ENCODE measurements at places on chromosomes 11 and 22. TPM values are rescaled to one million over a fixed set of nuclear protein-coding genes. Genes with fewer than 3 reads are reported as not detected.

GRCh38 chr22:17347724-17348123 lies 21.5 kb upstream of the CECR2 start:
- DNase-seq, result no peak

- no peak for DNase-seq
Observed at GRCh38 chr11:126452241-126453101, 97.0 kb downstream of the ST3GAL4 start.

GRCh38 chr22:21759646-21760376 lies 24.2 kb upstream of the YPEL1 start:
- DNase-seq, result no peak

DNA sequence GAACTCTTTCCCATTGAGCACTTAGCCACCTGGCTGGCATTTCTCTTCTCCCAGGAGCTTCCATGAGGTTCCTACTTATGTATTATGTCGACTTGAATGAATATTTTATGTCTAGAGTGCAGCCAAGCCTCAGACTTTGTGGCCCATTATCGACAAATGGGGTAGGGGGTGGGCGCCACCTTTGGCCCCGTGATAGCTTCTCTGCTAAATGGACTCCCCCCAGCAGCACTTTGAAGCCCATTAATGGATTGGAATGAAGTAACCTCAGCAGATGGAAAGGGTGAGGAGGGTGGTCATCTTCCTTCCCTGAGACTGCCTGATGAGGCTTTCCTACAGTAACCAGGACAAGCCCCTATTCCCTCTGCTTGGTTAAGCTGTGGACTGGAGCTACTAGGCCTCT lies 5.9 kb downstream of the MARK2 start:
- DNase-seq, result no peak

DNA sequence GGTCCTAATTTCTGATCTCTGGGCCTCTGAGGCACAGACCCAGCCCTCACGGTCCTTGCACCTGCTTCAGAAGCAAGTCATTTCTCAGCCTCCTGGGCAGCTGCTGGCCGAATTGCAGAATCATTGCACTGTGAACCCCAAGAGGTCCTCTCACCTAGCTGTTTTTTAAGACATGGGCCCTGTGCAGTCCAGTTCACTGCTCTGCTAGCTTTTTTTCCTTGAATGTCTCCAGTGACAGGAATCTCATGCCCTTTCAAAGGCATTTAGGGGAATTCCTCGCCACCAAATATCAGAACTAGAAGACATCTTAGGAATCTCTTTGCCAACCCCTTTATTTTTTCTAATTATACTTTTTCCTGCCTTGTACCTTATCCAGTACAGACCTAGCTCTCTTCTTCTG lies 35.6 kb upstream of the TP53I11 start:
- DNase-seq, result no peak

- no peak for DNase-seq
Observed at GRCh38 chr11:134763030-134763388, 351.0 kb upstream of the B3GAT1 start.

DNA sequence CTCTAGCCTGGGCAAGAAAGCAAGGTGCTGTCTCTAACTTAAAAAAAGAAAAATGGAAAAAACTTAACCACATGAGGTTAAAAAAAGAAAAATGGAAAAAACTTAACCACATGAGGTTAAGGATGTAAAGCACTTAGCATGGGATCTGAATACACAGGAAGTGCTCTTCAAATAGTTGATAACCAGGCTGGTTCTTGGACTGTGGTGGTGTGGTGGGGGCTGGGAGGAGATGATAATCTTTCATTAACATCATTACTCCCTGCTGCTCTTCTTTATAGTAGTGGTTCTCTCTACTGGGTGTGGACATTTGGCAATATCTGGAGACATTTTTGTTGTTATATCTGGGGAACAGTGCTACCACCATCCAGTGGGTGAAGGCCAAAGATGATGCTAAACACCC lies 88.4 kb downstream of the TTC17 start:
- peak; percentile 22 for DNase-seq

GRCh38 chr11:12121517-12121916 lies 11.1 kb downstream of the MICAL2 start:
- DNase-seq, result no peak

DNA sequence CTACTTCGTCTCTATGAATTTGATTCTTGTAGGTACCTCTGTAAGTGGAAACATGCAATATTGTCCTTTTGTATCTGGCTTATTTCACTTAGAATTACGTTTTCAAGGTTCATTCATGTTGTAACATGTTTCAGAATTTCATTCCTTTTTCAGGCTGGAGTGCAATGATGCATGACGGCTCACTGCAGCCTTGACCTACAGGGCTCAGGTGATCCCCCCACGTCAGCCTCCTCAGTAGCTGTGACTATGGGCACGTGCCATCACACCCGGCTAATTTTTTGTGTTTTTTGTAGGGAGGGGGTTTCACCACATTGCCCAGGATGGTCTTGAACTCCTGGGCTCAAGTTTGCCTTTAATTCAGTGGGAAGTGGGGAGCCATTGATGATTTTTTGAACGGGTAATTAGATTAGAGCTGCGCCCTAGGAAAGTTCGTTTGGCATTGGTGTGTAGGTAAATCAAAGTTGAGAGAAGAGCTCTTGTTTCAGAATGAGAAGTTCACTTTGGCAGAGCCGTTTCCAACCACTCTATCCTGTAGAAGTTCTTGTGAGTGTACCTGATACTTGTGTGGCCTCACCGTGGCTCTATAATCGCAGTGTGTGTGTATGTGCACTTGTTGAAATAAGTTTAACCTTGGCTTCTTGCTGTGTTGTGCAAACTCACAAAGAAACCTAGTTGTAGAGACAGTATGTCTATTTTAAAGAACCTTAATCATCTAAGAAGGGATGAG lies 115.9 kb downstream of the NAV2 start:
- no peak for DNase-seq

DNA sequence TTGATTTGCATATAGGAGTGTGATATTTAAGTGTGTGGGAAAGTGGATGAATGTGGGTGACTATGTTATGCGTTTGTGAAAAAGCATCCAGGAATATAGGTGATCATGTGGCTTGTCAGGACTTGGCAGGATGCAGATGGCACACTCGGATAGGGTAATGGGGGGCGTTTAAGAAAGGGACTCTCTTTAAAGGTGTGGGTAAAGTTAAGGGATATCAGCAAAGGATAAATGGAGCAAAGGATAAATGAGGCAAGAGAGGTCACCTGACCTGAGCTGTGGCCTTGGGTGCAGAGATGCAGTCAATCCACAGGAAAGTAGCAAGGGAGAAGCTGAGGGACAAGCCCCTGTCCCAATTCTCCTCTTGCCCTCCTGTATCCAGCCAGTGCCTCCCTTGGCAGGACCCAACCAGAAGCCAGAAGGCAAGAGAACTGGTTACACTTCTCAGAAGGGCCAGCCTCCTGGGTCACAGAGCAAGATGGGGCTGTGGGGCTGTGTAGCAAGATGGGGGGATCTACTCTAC lies 47.5 kb upstream of the GRAMD1B start:
- DNase-seq, result peak; percentile 10

DNA sequence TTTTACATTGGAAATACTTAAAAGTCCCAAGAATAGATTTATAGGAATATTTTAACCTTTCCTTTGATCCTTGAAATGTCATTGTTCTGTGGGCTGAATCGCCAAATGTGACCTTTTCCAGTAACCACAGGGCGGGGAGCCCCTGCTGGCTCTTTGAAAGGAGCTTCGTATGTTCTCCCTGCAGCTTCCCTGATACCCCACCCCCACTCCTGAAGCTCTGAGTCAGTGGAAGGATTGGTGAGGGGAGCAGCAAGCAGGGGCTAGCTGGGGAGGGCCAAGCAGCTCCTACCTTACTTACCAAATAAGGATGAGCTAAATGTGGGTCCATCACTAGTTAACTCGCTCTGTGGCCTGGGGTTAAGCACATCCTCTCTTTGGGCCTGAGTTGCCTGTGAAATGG lies 87.7 kb downstream of the CHST1 start:
- no peak for DNase-seq

GRCh38 chr11:7833527-7833926 lies 36.8 kb upstream of the OR5P2 start:
- no peak for DNase-seq

GRCh38 chr11:67311556-67312082 lies 8.3 kb downstream of the SSH3 start:
- no peak for DNase-seq

DNA sequence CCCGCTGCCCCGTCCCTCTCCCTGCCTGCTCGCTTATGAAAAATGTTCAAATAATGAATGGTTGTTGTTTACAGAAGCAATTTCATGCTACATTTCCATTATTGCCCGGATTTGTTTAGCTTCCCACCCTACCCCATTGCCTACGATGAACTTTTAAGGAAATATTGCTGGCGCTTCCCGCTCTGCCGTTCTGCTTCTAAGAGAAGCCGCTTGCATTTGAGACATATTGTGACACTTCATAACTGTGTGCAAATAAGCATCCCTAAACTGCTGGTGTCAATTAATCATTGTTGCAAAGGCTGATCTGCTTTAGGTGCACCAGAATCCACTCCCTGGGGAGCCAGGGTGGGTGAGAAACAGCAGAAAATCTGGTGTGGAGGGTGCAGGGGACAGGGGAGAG lies 52.3 kb upstream of the LMO1 start:
- DNase-seq, result no peak

GRCh38 chr22:24146791-24147353 lies 34.4 kb upstream of the SUSD2 start:
- DNase-seq, result no peak

DNA sequence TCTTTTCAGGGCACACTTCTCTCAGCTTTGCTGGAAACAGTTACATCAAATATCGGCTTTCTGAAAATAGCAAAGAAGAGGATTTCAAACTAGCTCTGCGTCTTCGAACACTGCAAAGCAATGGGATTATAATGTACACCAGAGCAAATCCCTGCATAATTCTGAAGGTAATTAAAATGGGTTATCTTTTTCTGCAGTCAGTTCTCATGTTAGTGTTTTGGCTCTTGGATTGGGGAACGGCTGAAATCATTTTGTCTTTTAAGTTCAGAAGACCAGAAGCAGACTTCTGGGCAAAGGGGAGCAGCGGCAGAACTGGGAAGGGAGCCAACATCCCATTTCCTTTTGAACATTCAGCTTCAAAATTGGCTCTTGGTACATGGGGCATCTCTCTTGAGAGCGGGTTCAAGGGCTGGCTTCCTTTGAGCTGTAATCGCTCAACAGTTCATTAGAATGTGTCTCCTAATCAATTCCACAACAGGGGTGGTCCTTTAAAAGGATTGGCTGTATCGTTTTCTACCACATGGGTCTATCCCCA lies 110.2 kb upstream of the MTNR1B start:
- DNase-seq, result no peak

- DNase-seq, result no peak
Observed at GRCh38 chr11:120339394-120339890, 3.2 kb downstream of the ARHGEF12 start.

- no peak for DNase-seq
Observed at GRCh38 chr11:77103319-77103718, 679 bp downstream of the OMP start.

DNA sequence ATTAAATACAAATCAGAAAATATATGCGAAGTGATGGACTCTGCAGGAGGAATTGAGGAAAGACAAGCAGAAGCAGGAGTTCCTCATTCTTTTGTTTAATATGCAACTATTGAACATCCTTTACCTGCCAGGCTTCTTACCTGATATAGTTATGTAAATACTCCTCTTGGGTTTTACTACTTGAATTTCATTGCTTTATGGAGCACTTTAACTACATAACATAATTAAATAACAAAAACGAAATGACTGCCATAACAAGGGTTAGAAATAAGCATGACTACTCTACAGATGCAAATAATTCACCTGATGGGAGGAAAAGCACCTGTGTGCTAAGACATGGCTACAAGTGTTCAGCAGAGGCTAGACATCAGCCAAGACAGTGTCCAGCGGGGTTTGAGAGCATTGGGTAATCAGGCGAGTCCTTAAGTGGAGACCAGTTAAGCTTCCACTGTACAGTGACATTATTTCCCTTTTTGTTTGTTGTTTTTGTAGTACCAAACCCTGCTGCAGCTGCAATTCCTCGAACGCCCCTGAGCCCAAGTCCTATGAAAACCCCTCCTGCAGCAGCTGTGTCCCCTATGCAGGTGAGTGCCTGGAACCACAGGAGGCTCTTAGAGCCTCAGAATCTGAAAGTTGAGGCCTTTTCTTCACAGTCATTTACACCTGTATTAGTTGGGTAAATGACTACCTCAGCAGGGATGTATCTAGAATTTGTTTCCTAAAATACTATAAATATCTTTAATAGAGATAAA lies 67.4 kb downstream of the SPECC1L start:
- DNase-seq, result no peak

GRCh38 chr22:30905696-30906341 lies 62.8 kb downstream of the MORC2 start:
- no peak for DNase-seq

GRCh38 chr11:108963118-108963517 lies 298.2 kb downstream of the DDX10 start:
- no peak for DNase-seq

DNA sequence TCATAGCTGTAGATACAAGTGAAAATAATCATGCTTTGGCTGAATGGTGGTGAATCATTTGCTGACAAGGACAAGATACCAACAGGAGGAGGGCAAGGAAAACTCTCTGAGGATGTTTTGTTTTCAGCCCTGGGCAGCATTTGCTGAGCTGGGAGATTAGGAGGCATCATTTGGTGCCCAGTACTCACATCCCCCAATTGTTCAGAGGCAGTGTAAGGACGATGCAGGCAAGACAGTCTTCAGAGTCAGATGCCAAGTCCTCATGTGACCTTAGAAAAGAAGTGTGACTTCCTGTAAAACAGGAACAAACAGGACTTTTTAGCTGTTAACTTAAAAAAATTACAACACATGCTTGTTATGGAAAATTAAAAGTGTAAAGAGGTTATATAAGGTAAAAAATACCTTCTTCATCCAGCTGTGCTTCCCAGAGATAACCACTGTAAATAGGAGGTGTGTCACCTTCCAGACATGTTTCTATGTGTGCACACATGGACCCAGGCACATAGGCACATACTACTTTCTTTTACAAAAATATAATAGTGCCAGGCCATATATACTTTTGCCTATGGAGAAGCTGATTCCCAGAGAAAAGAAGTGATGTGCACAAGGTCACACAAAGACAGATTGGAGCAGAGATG lies 18.0 kb downstream of the CNTF start:
- no peak for DNase-seq

DNA sequence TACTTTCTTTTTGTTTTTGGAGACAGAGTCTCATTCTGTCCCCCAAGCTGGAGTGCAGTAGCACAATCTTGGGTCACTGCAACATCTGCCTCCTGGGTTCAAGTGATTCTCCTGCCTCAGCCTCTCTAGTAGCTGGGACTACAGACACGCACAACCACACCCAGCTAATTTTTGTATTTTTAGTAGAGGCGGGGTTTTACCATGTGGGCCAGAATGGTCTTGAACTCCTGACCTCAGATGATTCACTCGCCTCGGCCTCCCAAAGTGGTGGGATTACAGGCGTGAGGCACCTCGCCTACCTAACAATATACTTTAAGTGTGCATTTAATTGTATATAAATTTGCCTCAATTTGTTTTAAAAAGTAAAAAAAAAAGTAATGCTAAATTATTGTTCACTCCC lies 38.4 kb downstream of the GRK3 start:
- DNase-seq, result no peak

Gene AHNAK
- 12.3 TPM for total RNA-seq

Gene ST3GAL4
- total RNA-seq, result 10.6 TPM

Gene SCUBE1
- total RNA-seq, result 0.08 TPM

Gene CALCA
- 0.28 TPM for total RNA-seq

Gene BLID
- not detected for total RNA-seq

Gene JAML
- 150 TPM for total RNA-seq

Gene SYT12
- not detected for total RNA-seq

Gene SRRD
- 36.6 TPM for total RNA-seq

Gene THY1
- not detected for total RNA-seq

Gene PRODH
- total RNA-seq, result not detected

Gene NCAM1
- not detected for total RNA-seq

Gene LRRC55
- not detected for total RNA-seq

Gene CRYAB
- total RNA-seq, result not detected

Gene TEX54
- not detected for total RNA-seq

Data from activated naive CD8-positive, alpha-beta T cell treated with anti-CD3 and anti-CD28 coated beads for 36 hours (primary cell).